GM12864 (cell line): ENCODE measurements at places on chromosomes 7 and 10.

- DNase-seq = no peak
Observed at GRCh38 chr7:98133621-98134303, 27.1 kb downstream of the LMTK2 start.

DNA sequence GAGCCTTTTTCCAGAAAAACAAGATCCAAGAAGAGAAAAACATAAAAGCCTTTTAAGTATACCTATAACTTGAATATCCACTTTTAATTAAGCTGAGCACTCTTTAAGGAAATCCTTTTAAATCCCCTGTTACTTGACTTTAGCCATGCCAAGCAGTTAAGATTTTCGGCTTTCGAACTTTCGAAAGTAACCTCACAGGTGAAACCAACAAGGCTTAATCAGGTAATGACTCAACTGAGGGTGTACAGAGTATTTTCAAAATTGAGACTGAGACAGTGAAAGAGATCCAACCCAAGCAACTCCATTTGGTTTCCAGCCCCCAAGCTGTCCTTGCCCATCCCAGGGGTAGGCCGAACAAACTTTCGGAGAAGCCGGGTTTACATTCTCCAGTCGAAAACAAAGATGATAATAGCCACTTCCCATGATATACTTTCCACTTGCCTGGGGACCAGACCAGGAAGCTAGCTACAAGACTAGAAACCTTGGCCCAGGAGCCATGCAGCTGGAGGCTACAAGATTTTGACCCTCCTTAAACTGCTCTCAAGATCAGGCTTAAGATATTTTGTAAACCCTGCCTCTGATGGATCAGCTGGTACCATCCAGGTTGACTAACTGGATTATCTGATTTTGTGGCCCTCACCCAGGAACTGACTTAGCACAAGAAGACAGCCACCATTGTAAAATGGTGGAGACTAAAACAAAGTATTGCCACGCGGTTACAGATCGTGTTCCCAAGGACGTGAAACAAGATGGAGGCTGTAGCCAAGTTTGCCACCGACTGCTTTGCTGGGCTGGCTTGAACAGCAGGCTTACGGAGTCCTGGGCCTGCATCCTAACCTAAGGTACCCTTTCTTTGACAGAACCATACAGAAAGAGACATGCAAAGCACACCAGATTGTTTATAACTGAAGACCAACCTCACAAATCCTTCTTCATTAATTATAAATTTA lies 32.3 kb downstream of the C1GALT1 start:
- no peak for DNase-seq

DNA sequence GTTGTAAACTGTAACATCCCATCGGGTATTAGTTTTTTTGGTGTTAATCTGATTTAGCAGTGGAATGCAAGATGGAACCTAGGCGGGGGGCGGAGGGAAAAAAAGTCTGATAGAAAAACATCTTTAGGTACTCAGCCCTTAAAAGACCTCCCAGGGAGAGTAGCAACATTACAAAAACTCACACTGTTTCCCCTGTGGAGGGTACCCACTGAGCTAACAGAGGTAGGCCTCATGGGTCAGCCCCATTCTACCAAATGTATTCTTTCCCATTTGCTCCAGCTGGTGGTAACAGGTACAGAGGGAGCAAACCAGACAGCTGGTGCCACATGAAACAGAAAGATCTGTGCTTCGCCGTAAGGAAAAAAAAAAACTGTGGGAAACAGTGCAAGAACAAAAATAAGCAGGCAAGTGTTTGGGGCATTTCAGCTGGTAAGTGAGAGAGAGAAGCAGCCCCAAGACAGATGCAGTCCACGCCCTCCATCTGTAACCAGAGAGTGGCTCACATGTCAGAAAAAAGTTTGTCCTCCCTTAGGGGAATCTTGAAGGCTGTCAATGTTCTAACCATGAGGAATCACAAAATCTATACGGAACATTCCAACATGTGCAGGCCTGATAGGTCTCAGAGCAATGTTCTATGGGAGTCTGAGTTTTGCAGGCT lies 65.3 kb downstream of the HOXA1 start:
- DNase-seq = no peak

DNA sequence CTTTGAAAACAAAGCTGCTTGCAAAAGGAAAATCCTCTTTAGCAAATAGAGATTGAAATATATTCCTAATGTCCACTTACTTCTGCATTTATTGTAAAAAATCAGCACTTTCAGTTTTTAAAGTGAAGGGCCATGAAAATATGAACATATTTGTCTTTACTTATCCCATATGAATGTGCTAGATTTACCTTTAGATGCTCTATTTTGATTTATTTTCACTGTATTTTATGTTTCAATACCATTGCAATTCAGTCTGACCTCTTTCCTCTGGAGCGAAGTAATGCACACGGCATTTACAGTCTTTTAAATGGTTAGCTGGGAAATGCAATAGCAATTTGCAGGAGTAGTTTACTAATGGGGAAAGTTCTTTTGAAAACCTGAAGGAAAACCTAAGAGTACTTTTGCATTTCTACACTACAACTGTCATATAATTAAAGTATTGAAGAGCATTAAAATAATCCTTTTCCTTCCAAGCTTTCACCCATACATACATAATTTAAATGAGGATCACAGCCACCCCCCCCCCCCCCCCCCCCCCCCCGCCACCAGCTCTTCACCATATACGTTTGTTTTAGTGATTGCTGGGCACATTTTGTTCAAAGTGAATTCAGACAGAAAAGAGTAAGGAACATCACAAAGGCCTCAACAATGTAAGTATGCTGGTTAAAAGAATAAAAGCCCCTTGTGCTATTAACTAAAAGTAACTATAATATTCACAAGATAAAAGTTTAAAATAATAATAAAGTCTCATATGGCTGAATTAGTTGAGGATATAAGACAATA lies 3.5 kb downstream of the SKIDA1 start:
- no peak for DNase-seq

- DNase-seq = no peak
Observed at GRCh38 chr7:1846331-1847065, 176.4 kb downstream of the ELFN1 start.

GRCh38 chr10:47038881-47039561 lies 127.8 kb downstream of the PTPN20 start:
- no peak for DNase-seq

DNA sequence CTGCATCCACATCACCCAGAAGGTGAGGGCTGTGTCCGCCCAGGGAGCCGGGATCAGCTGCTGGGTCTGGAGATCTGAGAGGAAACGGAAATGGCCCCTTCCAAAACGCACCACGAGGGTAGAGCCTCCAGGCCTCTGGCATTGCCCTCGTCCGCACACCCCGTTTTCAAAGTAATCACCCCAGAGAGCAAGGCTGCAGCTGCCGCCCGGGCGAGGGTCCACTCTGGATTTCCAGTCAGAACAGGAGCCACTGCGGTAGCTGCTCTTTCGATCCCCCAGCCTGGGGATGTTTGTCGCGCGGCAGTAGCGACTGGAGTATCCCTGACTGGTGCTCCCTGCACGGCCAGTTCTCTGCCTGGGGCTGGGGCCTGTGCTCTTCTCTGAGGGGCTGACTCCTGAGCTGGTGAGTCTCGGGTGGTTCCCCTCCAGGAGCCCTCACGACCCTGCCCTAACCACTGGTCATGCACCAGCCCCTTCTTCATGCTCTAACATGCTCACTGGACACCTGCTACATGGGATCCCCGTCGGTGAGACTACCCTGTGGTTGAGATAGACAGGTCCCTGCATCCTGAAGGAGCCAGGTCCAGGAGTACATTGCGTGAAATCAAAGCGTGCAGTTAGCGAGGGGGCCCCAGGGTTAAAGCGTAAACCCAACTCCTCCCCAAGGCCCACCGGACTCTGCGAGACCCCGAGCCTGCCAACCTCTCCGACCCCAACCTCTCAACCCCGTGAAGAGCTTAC lies 99.2 kb downstream of the FOXL3 start:
- no peak for DNase-seq

DNA sequence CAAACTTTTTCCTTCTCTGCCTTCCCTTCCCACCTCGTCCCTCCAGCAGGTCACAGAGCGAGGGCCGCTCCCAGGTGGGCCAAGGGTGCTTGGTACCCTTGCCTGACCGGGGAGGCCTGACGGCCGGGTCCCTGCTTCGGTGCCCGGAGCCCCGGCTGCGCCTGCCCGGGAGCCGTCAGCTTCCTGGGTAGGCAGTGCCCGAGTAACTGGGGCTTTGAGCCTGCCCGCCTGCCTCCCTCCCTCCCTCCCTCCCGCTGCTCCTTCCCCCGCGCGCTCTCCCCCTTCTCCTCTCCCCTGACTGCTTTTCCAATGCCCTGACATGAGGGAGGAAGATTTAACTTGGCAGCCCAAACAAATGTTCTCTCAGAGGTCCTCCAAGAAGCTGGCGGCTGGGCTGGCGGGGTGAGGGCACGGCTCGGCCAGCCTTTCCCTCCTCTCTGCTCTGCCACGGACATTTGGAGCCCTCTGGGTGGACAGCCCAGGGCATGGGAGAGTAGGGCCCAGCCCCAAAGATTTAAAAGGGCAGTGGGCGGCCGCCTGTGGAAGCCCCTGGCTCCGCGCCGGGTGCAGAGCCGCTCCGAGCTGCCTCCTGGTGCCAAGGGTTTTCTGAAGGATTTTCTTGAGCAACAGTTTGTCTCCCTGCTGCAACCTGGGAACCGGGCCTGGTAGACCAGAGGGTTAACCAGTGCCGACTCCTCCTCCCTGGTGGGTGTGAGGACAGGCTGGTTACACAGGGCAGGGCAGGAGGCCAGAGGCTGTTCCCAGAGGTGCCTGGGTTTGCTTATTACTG lies 2.0 kb downstream of the ZMIZ1 start:
- DNase-seq = no peak

- DNase-seq = no peak
Observed at GRCh38 chr10:100510533-100511308, 8.9 kb downstream of the SEC31B start.

DNA sequence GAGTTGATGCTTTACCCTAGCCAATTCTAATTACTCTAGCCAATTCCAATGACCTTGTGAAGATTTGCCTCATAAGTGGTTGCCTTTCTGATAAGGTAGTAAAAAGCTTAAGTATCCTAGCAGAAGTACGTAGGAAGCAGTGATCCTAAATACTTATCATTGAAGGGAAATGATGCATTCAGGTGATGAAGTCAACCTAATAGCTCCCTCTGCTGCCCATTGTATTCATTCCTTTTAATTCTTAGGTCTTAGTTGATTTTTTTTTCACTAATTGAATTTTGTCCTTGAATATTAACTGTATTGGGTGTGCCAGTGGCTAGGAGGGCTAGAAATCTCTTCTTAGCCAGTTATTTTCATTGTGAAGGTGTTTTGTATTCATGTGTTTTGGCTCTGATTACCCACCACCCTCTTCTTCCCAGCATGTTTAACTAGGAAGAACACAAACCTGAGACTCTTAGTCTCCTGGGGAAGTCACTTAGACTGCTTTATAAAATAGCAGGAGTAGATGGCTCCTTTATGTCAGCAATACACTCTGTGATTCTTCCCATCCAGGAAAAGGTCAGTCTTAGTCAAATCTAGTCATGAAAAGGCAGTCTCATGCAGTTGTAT lies 46.3 kb downstream of the PLEKHA8 start:
- no peak for DNase-seq

GRCh38 chr7:8176370-8177081 lies 85.4 kb downstream of the ICA1 start:
- peak; percentile 85 for DNase-seq

GRCh38 chr7:142787034-142787768 lies 16.4 kb downstream of the PRSS2 start:
- DNase-seq = no peak

DNA sequence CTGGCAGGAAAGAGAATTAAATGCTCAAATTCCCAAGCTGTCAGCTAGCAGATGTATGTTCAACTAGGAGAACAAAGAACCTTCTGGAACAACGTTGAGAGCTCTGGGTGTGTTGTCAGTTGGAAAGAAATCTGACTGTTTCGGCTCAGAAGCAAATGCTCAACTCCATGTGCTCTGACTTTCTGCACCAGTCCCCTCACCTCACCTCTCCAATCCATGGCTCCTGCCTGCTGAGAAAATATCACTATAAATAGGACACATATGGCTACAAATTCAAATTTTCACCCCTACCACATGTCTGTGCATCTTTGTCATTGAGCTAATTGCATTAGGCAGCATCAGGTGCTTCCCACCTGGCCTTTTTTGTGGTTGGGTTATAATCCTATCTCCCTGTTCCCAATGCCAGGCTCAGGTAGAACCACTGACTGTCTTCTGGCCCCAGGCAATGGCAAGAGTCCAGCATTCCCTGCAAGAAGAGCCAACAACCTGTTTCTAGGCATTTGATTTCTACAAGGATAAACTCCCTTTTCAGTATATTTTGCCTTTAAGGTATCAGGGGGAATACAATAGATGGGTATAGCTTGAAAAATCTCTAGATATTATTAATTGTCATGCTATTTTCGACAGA lies 142.6 kb upstream of the LSM8 start:
- DNase-seq = no peak

- DNase-seq = no peak
Observed at GRCh38 chr7:84529480-84530205, 335.1 kb upstream of the SEMA3A start.

- DNase-seq = no peak
Observed at GRCh38 chr10:72087969-72088888, at the start of gene SPOCK2. Gene SPOCK2, minus strand, starts transcription at chr10:72088551. Its CDS starts 223 bp downstream, at chr10:72088328.

DNA sequence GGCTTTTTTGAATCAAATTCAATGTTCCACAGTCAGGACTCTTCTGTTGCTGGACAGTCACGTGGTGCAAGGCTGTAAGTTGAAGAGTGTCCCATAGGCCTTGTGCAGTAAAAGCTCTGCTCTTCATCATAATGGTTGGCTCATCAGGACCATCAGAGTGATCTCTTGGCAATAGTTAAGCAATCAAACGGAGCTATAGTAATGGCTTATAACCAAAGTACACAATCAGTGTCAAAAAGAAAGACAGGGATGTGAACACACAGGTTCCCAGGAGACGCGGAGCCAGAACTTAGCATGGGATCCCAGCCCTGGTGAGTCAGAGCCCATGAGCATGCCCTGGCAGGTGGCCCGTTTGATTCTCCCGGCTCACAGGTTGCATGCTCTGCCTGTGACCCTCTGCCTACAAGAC lies 10.8 kb upstream of the GPNMB start:
- DNase-seq = no peak

DNA sequence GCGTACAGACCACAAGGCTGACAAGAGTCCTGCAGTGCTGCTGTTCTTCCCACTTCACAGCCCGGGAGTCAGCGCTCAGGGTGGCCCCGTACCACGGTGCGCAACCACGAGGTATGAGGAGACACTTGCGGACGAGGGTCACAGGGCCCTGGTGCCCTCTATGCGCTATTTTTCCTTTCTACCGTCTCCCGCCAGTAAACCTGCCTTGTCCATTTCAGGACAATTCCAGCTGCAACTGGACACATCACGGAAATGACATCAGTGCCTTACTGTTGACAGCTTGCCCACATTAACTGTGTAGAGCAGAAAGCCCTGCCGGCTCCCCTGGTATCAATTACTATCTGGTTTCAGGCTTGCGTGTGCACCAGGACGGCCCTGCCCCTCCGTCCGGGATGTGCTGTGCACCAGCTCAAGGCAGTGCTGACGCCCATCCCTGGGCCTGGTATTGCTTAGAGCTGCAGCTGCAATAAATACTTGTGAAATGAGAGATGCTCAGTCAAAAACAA lies 65.1 kb downstream of the ZRANB1 start:
- DNase-seq = no peak

DNA sequence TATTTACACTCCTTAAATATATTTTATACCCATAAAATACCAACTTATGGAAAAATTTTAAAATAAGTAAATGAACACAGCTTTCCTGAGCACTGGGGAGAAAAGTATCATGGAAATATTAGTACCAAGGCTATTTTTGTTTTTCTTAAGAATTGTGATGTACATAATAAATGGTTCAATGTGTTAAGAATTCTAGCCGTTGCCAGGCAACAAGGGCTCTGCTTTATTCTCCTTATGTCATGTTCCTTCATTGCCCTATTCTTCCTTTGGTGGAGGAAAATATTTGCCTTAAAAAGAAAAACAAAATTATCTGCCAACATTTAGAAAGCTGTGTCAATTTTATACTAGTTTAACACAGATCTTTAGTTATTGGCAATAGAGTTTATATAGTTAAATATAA lies 2.6 kb upstream of the ZPBP start:
- no peak for DNase-seq
